ENCODE measurements at places on chromosomes 1 and 21.

DNA sequence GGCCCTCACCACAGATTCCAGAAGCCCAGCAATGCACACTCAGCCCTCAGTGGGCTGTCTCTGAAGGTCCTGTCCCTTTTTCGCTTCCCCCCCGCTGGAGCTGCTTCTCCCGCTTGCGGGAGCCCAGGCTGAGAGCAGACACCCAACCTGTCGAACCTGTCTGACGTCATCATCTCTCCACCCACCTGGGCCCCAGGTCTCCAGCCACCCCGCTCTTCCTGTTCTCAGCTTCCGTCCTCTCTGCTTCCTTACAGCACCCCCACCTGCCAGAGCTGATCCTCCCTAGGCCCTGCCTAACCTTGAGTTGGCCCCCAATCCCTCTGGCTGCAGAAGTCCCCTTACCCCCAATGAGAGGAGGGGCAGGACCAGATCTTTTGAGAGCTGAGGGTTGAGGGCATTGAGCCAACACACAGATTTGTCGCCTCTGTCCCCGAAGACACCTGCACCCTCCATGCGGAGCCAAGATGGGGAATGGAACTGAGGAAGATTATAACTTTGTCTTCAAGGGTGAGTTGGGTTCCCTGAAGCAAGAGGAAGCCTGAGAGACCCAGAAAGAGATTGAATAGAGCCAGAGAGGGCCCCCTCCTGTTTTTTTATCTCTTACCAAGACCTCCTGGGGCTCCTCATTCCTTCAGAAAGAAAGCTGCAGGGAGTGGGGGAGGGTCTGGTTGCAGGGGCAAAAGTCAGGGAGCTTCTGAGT lies at the start of gene RAB25:
Gene RAB25 (plus strand): TSS at position 224 of the 700 bp plus-strand sequence. CDS start 241 bp downstream, at position 465.
- DNase-seq, result no peak

DNA sequence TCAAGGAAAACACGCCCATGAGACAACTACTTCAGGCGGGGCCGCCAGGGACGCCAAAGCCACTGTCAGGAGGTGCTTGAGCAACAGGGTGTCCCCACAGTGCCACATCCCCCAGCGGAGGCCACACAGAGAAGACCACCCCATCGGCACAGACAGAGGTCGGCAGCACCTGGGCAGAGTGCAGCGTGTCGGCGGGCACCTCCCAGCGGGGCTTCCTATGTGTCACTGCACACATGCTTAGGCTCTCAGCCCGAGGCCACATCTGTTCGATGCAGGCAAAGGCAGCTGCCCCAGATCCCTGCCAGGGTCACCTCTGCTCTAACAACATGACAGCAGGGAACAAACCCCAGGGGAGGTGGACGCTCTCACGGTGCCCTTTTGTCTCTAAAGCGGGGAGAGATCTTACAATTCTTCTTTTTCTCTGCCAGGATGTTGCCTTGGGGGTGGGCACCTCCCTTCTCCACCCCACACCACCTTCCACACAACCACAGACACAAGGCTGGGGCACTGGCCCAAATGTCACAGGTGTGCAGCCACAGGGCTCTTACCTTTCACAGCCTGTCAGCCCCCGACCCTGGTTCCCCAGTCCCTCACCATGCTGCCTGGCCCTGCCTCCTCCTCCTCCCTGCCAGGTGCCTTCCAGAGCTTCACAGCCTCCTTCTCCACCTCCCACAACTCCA lies 4.2 kb downstream of the KRTAP10-8 start:
- no peak for DNase-seq

DNA sequence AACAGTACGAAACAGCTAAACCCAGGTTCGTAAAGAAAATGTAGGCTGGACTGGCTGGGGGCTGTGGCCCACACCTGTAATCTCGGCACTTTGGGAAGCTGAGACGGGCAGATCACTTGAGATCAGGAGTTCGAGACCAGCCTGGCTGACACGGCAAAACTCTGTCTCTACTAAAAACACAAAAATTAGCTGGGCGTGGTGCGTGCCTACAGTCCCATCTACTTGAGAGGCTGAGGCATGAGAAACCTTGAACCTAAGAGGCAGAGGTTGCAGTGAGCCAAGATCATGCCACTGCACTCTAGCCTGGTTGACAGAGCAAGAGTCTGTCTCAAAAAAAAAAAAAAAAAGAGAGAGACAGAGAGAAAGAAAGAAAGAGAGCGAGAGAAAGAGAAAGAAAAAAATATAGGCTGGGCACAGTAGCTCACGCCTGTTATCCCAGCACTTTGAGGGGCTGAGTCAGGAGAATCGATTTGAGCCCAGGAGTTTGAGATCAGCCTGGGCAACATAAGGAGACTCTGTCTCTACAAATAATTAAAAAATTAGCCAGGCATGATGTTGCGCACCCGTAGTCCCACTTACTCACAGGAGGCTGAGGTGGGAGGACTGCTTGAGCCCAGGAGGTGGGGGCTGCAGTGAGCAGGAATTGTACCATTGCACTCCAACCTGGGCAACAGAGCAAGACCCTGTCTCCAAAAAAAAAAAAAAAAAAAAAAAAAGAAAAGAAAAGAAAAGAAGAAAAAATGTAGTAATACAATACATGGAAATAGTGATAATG lies 35.7 kb downstream of the CAPZB start:
- DNase-seq, result no peak

- no peak for DNase-seq
These were observed 321.3 kb downstream of the KIF26B start for GRCh38 chr1:245475961-245476516.

- no peak for DNase-seq
These were observed 21.9 kb downstream of the DUSP10 start for GRCh38 chr1:221719987-221720386.

DNA sequence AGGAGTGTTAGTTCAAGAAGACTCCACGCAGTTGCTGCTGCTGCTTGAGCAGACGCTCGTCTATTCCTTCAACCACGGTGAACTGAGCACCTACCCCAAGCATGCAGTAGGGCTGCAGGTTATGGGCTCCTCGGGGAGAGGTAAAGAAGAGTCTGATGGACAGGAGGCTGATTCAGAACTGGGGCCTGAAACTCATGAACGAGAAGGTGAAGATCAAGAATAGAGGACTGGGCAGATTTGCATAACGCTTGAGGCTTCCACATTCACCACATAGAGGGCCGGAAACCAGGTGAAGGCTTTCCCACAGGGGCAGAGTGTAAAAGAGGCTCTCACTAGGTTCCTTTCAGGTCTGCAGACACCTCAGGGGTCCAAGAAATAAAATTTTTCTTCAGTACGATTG lies 9.1 kb downstream of the ABCA4 start:
- no peak for DNase-seq

GRCh38 chr1:180256341-180257027 lies 26.4 kb downstream of the LHX4 start:
- DNase-seq, result no peak

GRCh38 chr1:240935920-240936319 lies 324.0 kb upstream of the GREM2 start:
- DNase-seq, result no peak

DNA sequence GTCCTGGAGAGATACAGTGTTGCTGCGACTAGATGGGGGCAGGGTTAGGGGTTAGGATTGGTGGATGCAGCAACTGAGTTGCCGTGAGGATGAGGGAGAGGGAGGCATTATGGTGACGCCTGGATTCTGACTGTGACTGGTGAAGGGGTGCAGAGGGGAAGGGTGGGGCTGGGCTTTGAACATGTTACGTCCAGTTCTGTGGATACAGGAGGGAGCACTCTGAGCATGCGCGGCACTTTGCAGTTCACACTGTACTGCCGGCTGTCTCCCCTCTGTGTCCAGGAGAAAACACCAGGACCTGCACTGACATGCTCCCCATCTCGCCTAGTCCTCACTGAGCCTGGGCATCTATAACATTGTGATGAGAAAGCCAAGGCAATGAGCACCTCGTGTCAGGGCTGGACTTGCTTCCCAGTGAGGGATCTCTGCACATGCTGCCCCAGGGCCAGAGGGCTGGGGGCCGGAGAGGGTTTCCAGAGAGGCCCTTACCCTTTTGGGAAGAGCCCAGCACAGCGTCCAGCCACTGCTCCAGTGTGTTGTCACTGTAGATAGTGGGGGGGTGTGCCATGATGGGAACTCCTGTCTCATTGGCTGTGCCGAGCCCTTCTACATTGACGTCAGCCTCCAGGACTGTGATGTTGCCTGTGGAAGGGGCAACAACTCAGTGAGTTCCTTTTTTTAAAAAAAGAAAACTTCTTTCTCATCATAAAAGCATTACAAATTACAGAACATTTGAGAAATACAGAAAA lies 7.6 kb downstream of the FAM151A start:
- DNase-seq, result no peak

DNA sequence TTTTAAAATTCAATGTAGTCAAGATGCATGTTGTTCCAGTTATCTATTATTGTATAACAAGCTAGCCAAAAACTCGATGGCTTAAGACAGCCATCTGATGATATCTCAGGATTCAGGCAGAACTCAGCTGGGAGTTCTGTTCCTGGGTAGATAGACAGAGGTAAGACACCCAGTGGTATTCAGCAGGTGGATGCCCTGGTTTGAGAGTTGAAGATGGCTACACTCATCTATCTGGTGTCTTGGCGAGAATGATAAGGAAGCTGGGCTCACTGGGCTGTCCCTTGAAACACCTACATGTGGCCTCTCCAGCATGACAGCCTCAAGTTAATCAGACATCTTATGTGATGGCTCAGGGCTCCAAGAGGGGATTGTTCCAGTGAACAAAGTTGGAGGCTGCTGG lies 3.3 kb upstream of the KCNK1 start:
- DNase-seq, result no peak

- no peak for DNase-seq
These were observed 108.2 kb upstream of the OLIG2 start for GRCh38 chr21:32917362-32918135.

DNA sequence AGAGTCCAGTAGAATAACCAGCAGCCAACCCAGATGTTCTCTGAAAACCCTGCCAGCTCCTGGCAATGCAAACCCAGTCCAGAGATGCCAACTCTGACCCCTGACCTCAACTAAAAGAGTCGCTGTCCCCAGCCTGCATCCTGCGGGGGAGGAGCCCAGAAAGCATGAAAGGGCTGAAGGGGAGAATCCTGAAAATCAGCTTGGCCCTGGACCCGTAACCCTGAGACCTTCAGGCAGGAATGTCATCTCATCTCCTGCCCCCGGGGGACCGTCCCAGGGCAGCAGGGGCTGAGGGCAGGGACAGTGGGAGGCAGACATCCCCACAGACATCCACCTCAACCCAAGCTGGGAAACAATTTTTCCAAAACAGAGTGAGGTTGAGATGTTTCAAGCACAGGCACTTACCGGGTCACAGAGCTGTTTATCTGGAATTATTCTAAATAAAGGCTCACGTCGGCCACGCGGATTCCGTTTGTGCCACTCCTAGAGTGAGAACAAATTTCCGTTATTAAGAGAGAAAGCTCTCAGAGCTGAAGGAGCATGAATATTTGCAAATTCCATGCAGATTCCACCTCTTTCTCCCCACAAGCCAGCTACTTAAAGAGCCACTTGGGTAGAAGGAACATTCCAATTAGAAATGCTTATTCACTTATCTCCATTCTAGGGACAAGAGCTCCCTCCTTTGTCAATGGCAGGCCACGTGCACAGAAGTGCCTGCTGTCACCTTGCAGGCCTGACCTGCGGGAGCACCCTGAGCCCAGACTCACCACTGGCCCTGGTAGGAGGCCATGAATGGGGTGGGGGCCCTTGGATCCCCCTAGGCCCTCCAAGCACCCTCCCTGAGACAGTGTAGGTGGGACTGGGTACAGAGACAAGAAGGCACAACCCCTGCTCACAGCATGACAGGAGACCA lies 240.1 kb downstream of the NPHP4 start:
- DNase-seq, result no peak

- no peak for DNase-seq
These were observed 28.5 kb upstream of the PTPRC start for GRCh38 chr1:198610362-198610761.

DNA sequence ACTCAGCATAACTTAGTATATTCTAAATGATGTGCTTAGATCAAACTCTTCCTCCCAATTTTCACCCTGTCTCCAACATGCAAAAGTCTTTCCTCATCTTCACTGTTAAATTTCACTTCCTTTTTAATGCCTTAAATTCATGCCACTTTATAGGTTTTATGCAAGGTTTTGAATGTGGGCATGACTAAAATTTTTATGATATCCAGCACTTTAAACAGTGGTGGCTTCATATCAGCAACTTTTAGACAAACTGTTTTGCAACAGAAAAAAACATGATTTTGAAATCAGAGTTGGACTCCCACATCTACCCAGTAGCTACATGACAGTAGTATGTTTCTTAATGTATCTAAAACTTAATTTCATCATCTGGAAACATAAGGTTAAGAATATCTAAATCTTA lies 84.7 kb upstream of the ZP4 start:
- no peak for DNase-seq

DNA sequence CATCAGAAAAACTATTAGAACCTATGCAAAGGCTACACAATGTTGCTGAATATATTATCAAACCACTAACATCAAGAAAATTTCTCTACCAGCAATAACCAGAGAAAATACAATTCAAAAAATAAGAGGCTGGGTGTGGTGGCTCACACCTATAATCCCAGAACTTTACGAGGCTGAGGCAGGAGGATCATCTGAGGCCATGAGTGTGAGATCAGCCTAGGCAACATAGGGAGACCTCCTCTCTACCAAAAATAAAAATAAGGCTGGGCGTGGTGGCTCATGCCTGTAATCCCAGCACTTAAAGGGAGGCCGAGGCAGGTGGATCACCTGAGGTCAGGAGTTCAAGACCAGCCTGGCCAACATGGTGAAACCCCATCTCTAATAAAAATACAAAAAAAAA lies 16.9 kb upstream of the PUM1 start:
- no peak for DNase-seq

DNA sequence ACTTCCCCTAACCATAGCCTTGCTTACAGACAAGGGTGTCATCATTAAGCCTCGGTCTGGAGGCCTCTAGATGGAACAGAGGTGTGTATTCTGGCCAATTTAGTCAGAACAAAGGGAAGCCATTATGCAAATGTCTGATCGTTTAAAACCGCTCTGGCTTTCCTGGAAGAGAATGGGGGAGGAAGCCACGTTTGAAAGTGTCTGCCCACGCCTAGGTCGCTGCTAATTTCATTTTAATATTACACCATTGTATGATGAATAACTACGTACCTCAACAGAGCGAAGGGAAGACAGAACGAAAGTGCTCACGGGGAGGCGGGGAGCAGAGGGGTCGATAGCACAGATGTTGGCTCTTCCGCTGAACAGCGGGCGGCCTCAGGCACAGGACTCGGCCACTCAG lies 41.1 kb upstream of the CSF3R start:
- DNase-seq, result no peak

DNA sequence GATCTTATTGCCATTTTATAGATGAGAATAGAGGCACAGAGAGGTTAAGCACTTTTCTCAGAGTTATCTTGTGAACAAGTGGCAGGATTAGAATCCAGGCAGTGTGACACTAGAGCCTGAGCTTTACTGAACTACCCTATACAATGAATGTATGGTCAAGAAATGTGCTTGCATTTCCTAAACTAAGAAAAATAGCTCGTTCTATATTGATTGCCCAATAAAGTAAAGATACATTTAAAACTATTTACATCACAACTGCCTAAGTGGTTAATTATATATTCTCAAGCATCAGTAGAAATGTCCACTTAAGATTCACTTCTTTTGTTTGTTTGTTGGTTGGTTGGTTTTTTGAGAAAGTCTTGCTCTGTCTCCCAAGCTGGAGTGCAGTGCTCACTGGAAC lies 91.6 kb downstream of the ZFYVE9 start:
- DNase-seq, result no peak

Measured in GM20000 (cell line).